ENCODE measurements at places on chromosomes 5 and 9.
A peak's percentile ranks its signal among the peaks of the same experiment; 100 is the strongest.

- peak; percentile 35 for DNase-seq
Observed at GRCh38 chr9:126317513-126317912, 9.1 kb upstream of the MVB12B start.

DNA sequence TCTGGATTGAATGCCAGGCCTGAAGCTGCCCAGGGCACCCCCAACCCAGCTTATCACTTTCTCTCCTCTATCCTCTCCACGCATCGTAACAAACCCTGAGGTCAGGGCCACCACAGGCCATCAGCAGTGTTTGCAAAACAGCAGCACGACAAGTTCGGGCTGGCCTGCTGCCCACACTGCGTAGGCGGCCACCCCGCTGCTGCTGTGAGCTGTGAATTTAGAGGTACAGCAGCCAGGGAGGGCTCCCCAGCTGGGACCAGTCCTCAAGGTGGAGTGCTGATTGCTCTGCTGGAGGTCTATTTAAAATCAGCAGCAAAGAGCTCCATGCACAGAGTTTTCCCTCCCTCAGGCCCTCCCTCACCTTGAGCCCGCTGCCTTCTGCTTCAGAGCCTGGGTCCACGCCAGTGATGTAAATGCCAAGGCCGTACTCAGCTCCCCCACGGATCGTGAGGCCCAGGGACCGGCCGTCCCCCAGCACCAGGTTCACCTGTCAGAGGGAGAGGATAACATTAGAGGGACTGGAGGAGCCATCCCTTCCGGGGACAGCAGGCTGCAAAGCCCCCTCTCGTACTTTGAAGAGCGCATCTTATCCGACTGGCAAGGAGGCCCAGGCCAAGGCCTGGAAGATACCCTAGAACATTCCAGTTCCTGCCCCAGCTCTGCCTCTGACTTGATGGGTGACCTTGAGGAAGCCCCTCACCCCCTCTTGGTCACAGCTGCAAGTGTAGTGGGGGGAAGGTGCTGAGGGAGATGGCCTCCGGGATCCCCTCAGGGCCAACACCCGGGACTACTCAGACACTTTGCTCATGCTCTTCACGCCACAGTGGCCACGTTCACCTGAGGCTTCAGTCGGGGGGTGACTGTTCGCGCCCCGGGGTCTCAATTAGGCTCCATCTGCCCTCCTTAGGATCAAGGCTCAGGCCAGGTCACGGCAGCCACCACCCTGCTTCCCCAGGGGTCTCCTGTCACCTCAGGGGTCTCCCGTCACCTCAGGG, 39.1 kb downstream of the WHRN start:
- no peak for DNase-seq

DNA sequence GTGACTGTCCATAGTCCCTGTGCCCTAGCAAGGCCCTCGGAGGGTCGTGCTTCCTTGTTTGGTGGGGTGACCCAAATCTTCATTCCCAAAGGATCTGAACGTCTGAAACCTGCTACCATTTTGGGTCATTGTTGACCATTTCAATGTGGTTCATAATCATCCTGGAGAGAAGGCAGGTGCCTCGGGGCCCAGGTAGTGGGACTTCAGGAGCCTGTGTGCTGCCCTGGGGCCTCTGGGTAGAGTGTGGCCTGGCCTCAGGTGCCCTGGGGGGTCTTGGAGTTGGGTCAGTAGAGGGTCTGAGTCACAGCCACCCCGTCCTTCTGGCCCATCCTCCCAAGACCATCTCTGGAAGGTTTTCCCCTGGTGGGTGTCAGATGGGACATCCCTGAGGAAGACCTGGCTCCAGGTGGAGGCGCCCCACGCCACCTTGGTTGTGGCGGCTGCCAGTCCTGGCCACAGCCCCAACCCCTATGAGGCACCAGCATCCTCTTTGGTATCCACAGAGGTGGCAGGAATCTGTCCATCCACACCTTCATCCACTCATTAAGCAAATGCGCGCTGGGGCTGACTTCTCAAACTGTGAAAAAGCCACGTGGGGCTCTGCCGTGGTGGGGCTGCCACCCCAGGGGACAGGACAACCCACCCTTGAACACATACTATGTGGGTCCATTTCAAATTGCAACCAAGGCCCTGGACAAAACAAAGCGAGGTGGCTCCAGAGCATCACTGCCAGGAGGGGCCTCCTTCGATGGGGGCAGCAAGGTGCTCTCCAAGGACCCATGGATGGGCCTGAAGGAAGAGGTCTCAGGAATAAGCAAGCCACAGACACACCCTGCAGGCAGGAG, 41.6 kb upstream of the FCN1 start:
- DNase-seq: no peak

DNA sequence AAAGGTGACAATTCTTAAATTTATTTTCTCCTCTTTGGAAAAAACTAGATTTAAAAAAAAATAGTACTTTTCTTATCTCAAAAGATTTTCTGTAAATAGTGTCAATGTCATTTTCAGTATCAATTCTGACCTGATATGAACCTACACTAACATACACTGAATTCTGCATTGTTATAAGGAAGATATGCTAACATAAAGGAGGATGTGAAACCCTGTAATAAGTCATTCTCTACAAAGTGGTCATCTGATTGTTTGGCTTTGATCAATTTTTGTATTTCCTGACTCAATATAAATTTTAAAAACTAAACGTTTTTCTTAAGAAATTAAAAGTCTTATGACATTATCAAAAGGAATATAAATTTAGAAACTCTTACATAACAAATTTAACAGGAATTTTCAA, 233.6 kb upstream of the EDIL3 start:
- no peak for DNase-seq

DNA sequence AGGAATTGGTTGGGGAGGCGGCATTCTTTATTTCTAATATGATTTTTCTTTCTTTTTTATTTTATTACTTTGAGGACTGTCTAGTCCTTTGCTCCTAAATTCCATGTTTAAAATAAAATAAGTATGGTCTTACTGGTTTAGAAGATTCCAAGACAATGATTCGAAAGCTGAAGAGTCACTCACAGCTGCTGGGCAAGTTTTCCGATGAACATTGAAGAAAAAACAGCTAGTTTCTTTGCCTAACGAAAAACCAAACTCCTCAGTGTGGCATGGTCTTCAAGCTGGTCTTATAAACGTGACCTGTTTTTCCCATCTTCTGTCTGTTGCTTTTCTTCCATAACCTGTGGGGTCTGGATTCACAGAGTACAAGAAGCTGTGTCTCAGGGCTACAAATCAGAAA, 25.1 kb downstream of the ZNF474 start:
- peak; percentile 68 for DNase-seq

- no peak for DNase-seq
Observed at GRCh38 chr5:33381243-33381642, 59.5 kb upstream of the TARS1 start.

DNA sequence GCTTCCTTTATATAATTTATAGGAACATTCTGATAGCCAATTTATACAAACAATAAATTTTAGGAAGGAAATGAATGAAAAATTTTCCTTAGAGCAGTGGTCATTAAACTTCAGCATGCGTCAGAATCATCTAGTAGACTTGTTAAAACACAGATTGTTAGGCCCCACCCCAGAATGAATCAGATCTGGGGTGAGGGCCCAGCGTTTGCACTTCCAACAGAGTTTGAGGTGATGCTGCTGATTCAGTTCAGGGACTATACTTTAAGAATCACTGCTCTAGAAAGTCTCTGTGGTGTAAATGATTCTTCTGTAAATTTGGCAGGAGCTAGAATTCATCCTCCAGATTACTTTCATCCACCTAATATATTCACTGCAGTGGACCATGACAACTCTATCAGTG, 80.4 kb downstream of the SLC12A2 start:
- peak; percentile 56 for DNase-seq

DNA sequence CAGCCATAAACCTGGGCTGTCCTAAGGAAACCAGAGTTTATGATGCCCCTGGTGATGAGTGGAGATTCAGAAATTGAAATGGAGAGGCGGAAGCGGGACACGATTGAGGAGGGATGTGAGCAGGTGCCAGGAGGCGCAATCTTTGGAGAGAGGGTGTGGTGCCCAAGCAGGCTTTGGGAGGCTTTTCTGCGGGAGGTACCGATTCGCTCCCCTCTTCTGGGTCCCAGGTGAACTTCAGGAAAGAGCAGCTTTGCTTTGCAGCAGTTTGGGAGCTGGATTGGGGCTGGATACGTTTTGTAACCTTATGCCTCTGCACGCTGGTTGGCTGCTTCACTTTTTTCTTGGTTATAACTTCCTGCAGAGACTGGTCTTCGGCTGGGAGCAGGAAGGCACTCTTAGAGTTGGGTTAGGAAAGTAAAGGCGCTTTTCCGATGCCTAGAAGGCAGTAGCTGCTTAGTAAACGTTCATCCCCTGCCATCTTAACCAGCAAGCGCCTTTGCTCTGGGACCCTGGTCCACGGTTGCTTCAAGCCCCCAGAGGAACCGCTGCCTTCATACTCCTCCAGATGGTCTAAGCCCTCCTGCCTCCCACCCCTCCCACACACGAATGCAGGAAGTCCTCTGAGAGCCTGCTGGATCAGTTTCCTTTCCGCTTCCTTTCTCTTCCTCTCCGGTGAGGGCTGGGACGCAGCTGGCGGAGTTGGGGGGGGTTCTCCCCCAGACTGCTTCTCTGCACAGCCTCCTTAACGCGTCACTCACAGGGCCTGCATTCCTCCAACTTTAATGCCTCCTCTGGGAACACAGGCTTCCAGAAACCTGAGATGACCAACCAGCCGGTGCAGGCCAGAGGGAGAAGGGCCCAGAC, 15.2 kb upstream of the NEK6 start:
- DNase-seq: peak; percentile 72

- DNase-seq: no peak
Observed at GRCh38 chr9:91174772-91175171, 186.9 kb downstream of the AUH start.

GRCh38 chr5:22970491-22970890, 117.3 kb upstream of the CDH12 start:
- no peak for DNase-seq

DNA sequence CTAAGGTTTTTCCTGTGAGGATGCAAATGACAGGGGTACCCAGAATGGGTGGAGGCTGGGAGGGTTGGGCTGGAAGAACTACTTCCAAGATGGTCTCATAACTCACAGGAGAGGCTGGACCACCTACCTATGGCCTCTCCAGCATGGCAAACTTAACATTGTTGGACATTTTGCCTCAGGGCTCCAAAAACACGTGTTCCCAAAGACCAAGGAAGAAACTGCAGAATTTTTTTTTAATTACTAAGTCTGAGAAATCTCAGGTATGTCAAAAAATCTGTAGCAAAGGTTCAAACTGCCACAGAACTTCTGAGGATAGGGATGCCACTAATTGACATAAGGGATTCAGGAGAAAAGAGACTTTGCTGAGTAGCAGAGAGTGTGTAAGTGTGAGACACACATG, 270.8 kb downstream of the NNT start:
- no peak for DNase-seq

DNA sequence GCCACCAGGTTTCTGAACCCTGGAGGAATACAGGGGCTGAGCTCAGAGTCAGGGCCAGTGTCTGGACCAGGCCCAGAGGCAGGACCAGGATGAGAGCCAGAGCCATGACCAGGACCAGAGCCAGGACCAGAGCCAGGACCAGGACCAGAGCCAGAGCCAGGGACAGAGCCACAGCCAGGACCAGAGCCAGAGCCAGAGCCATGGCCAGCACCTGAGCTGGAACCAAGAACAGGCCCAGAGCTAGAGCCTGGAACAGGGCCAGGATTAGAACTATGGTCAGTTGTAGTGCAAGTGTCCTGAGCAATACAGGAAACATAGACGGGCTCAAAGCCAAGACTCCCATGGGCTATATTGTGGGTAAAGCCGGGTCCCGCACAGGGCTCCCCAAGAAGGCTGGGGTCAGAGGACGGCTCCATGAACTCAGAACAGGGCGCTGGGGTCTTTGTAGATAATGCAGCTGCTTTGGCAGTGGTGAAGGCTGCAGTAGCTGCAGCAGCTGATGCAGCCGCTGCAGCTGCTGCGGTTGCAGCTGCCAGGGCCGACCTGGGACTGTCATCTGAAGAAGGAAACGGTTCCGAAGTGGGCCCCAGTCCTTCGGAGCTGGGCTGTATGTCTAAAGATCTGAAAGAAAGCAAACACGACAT, 559 bp downstream of the SPAG8 start:
- no peak for DNase-seq

DNA sequence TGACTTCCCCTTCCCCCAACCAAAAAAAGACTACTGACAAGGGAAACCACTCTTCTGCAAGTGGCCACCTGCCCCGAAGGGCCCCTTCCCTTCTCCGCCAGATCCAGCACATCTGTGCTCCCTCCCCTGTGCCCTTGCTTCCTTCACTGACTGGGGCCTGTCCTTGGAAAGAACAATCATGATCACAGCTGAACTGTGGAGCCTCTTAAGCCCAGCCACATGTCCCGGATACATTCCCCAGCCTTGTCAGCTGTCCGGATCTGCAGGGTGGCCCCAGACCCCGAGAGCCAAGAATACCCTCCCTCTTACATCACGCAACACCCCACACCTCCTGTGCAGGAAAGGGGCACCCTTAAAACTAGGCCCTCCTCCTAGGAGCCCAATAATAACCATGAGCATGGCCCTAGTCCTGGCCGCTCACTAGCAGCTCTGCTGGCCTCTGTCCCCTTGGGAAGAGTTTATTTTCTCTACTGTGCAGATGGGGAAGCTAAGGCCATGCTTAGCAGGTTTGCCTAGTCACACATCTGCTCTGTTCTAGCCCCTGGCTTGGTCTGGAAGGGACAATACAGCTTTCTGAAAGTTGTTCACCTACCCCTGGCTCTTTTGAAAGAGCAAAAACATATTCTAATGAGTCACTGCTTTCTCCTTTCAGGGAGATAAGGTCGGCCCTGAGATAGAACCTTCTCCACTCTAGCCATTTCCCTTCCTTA, 3.8 kb downstream of the SPRY4 start:
- peak; percentile 46 for DNase-seq

DNA sequence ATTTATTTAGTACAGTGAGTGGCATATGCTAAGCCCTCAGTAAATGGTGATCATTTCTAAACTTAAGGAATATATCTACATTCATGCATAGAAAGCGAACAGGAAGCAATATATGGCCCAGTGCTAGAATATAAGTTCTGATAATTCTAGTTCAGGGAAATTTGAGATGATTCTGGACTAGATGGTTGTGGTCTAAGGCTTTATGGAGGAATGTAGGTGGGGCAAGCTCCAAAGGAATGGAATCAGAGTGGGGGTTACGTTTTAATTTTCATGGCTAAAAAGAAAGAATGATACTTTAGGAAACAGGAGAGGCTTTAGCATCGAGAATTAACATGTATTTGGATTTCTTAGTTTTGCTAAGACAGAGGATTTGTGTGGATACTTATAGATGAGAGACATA, 56.1 kb downstream of the MTREX start:
- DNase-seq: peak; percentile 33

- DNase-seq: peak; percentile 5
Observed at GRCh38 chr5:32679218-32679617, 31.9 kb upstream of the NPR3 start.

Data from EH (cell line).